ENCODE measurements at places on chromosomes 1 and 21.
A peak's percentile ranks its signal among the peaks of the same experiment; 100 is the strongest.

GRCh38 chr1:113353580-113353979 is 36.7 kb upstream of the MAGI3 start:
- DNase-seq, result no peak

GRCh38 chr1:92797961-92798360 is 13.1 kb upstream of the EVI5 start:
- no peak for DNase-seq

DNA sequence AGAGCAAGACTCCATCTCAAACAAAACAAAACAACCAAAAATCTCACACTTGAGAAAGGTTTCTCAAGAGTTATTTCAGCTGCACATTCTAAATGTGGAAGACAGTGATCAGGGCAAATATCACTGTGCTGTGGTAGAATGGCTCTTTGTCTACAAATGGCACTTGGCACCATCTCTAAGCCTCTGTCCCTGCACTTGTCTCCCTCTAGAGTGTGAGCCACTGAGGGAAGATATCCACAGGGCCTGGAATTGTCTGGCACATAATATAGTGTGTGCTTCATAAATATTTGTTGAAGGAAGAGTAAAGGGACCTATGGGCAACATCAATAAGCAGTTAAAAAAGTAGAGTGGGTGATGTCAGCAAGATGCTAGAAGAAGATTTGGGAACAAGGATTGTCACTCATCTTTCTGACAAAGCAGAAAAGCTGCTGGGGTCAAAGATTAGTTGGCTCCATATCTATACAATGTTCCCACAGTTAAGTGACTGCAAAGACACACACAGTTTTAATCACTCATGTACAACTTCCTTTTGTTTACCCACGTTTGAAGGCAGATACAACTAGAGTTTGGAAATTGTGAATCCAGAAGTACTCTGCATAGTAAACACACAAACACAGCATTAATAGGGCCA is 19.1 kb downstream of the CD101 start:
- no peak for DNase-seq

DNA sequence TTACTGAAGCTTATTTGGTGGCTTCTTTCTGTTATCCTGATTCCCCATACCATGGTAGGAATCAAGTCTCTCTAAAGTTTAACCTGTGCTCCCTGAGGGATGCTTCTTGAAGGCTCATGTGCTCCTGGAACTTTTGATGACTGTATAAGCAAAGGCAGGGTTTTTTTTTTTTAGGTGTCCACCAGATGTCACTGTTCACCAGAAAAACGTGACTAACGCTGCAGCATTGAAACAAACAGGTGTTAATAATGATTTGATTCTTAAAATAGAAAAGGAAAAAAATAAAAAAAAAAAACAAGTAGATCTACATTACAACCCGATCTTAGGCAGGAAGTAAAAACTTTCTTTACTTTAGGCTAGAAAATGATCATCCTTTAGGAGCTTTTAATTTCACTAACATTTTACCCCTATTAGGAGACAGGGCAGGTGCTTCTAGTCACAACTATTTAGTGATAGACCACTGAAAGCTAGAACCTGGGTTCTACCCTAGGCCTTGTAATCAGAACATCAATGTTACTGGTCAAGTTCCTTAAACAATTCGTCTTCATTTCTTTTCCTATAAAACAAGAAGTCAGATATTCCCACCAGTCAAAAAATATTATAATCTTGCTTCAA is 223.0 kb downstream of the PLA2G4A start:
- no peak for DNase-seq

DNA sequence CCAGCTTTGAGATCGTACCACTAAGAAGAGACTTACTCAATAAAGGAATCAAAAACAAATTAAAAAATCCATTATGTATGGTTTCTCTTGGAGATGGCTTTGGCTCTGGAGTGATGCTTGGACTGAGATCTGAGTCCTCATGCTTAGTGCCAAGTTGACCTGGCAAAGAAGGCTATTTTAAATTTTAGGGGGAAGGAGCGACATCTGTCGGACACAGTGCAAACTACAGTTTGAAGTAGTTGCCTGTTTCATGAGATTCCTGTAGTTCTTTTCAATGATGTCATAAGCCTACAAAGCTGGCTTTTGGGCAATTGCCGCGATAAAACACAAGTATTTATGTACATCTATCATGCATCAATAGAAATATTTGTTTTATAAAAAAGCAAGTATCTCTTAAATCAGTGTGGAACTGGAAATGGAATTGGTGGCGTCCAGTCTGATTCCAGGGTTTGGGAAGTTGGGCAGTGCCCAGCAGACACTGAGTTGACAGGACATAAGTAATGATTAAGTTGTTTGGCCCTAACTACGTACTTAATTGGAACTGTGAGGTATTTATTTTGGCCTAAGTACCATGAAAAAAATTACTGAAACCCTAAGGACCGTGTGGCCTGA is 50.0 kb downstream of the TBCE start:
- peak; percentile 85 for DNase-seq

GRCh38 chr1:56838759-56839158 is 15.8 kb upstream of the C8A start:
- DNase-seq, result peak; percentile 24

DNA sequence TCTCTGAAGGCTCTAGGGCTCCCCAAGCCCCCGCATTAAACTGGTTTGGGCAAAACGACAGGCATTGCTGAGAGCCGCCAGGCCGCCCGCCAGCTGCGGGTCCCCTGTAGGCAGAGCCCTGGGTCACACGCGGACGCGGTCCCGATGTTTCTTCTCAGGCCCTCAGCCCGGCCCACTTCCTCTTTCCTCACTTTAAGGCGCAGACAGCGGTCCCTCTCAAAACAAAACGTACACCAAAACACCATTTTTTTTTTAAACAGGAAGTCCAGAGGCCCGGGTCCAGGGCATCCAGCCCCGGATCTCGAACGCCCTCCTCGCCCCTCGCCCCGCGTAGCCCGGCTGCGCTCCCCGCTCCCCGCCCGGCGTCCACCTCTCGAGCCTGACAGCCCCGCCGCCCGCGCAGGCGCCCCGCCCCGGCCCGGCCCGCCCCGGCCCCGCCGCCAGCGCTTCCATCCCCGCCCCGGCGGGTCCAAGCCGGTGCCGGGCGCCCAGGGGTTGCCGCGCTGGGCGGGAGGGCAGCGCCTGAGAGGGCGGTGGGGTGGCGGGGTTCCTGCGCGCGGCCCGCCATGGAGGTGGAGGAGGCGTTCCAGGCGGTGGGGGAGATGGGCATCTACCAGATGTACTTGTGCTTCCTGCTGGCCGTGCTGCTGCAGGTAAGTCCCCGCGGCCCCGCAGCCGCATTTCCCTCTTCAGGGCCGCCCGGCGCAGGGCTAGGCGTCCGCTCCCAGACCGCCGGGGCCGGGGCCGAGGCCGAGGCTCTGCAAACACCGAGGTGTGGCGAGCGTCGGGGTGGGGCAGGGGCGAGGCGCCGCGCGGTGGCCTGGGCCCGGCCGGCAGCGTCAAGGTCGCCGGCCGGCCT is at the start of gene SLC22A15:
Gene SLC22A15 (plus strand): TSS at position 452 of the 859 bp plus-strand sequence. CDS start 115 bp downstream, at position 567.
- no peak for DNase-seq

DNA sequence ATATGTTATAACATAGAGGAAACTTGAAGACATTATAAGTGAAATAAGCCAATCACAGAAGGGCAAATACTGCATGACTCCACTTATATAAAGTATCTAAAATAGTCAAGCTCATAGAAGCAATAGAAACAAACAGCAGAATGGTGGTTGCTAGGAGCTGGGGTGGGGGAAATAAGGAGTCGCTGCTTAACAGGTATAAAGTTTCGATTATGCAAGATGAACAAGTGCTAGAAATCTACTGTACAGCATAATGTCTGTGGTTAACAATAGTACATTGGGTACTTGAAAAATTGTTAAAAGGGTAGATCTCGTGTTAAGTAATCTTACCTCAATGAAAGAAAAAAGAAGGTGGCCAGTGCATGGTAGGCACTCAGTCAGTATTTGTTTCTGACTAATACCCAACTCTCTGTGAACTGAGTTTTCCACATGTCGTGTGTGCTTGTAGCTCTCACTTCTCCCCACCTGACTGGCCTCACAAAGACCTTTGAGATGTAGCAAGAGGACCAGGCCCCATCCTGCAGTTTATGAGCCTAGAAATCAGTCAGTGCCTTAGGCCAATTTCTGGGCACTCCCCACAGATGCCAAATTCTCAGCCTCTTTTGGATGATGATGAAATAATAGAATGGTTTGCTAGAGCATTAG is 14.7 kb upstream of the SPRR5 start:
- no peak for DNase-seq

DNA sequence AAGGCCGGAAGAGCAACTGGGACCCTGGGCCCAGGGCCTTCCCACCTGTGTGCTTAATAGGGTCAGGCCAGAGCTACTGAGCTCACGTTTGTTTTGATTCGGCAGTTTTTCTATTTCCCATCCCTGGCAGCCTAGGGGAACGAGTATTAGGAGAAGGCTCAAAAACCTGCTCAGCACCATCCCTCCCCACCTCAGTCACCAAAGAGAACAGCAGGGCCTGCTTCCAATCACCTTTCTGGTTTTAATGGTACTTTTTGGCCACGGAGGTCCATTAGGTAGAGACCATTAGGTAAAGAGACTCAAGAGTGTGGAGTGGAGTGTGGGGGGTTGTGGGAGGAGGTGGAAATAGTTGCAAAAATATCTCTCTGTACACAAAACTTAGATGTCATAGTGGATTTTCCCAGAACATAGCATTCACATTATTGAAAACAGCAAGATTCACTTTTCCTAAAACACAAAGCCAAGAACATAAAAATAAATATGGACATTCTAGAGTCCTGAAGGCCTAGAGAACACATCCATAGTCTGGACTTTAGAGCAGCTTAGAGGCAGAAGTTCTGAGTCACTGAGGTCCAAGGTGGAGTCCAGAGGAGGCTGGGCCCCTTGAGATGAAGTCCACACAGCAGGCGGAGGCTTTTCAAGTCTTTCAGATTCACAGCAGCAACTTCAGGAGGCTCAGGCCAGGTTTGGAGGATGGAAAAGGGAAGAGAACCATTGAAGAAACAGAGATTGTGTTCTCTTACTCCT is 19.5 kb downstream of the NUAK2 start:
- no peak for DNase-seq

GRCh38 chr1:90722874-90723589 is 5.9 kb upstream of the BARHL2 start:
- DNase-seq, result no peak

GRCh38 chr1:30894508-30894973 is 14.0 kb downstream of the SDC3 start:
- no peak for DNase-seq

GRCh38 chr21:42845296-42845965 is 33.9 kb downstream of the WDR4 start:
- DNase-seq, result no peak

GRCh38 chr1:244180256-244180655 is 129.2 kb downstream of the ZBTB18 start:
- DNase-seq, result no peak

DNA sequence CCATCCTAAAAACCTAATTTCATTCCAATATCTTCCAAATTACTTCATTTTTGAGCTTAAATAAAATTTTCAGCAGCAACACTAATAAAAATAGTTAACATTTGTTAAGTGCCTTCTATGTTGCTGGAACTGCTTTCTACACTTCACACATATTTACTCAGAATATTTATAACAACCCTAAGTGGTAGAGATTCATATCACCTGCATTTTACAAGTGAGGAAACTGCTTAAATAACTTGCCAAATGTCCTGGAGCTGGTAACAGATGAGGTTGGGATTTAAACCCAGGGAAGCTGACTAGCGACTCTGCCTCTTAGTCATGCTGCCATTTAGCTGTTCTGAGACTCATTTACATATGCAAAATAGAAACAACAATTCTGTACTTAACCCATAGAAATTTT is 86.1 kb upstream of the PBX1 start:
- no peak for DNase-seq
